Uterus (tissue), 4 donors: ENCODE measurements at places on chromosomes 6 and 20.
A peak's percentile ranks its signal among the peaks of the same experiment; 100 is the strongest.

DNA sequence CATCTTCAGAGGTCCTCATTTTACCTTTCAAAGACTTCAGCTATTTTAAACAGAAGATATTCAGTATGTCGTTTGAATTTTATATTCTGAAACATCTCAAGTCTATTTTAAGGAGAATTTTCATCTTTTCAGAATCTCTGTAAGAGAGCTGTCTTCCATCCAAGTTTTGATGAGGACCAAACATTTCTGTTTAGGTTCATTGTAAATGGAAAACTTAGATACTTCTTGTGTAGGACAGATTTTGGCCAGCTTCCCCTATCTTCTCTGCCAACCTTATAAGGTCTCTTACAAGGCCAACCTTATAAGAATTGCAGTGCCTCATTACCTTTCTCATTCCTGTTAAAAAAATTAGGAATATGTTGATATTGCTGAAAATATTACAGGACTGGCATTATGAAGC is 88.1 kb downstream of the AKAP7 start:
- no peak for DNase-seq

- DNase-seq, result no peak
Observed at GRCh38 chr6:105805501-105806023, 280.6 kb upstream of the PRDM1 start.

DNA sequence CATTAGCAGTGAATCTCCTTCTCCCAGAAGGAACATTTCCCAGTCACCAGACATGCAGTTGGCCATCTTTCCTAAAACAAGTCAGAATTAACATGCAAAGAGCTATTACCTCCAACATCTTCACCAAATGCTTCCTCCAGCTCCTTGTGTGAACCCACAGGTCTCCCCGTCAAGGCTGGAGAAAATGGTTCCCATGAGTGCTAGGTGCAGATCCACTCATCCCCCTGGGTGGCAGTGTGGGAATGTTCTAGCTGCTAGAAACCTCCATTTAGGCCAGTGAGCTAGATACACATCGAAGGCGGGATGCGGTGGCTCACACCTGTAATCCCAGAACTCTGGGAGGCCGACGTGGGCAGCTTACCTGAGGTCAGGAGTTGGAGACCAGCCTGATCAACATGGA is 603.9 kb upstream of the SLC35B3 start:
- no peak for DNase-seq

DNA sequence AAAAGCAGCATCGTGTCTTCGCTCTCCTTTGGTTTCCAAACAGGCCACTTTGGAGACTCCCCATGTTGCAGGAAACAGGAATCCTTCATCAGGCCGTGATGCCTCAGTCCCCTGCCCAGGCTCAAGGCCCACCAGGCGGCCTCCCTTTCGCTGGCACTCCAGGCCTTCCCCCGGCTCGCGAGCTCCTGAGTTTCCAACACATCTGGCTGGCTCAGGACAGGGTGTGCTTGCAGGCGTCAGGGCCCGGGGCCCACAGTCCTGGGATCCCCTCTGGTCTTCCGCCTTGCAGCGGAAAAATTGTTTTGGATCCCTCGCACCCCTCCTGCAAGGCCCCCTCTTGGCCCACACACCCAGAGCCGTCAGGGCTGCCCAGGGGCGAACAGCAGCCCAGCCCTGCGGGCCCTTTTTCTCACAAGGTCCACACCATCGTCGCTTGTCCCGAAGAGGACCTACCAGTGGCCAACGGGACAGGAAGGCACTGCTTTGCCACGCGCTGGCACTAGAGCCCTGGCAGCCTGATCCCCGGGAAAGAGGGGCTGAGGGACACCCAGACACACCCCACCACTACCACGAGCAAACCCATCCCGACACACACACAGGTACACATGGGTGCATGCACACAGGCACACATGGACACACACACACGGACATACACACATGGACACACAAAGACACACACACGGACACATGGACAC is 1930.9 kb upstream of the DEFB115 start:
- no peak for DNase-seq

- DNase-seq, result no peak
Observed at GRCh38 chr6:77466055-77466450, 2.8 kb upstream of the HTR1B start.

DNA sequence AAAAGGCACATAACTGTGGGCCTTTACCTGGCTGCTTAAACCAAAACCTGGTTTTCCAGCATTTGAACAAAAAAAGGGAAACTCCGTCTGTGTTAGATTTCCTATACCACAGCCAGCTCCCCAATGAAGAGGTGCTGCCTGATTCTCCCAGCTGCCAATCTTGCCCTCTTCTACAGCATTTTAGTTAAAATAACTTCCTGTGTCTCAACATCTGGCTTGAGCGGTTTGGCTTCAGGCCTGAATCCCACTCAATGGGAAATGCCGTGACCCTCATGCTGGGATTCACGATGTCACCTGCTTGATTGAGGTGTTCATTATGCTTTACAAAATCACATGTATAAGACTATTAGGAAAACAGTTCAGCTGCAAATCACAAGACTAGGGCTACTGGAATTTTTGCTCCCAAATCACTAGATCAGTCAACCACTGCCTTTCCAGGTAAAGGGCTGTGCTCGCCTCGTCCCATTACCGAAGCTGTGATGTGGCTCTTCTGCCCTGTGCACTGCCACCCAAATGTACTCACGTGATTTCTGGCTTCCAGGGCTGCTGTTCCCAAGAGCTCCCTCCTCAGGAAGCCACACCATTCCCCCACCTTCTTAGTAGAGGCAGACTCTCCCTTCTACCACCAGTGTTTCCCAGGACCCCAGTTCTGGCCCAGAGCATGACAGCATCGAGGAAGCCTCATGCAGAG is 94.6 kb downstream of the PSMG4 start:
- no peak for DNase-seq

- no peak for DNase-seq
Observed at GRCh38 chr6:151403919-151404308, 12.6 kb upstream of the ZBTB2 start.

DNA sequence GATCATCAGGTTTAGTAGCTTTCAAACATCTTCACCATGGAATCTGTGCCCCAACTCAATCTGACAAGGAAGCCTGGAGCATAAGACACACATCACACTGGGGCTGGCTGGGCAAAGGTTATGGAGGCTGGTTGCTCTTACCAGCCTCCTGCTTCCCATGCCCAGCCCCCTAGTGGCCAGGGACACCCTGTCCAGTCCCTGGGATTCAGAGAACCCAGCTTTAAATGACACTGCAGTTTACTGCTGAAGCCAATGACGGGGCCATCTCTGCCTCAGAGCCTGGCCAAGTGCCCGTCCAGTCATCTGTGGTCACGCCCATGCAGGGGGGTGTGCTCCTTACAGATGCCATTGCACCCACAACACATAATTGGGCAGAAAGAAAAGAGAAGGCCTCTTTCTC is 272.9 kb downstream of the SMOC2 start:
- no peak for DNase-seq

- DNase-seq, result no peak
Observed at GRCh38 chr6:166253778-166254204, 54.4 kb downstream of the PRR18 start.

DNA sequence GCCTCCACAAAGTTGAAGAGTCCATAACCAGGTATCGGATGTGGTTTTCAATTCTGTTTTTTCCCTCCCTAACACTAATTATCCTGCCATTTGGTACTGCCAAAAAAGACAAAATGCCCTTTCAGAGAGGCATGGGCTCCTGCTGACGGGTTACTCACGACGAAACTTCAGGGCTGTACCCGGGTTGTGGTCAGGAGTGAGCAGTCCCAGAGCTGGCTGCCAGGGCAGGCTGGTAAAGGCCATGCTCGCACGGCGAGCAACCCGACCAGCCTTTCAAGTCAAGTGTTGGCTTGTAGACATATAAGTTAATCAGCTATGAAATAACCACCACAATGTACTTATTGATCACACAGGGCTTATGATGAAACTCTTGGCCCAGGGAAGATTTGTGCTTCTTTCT is 152.5 kb downstream of the FOXC1 start:
- no peak for DNase-seq

GRCh38 chr6:170102582-170103481 is 188.0 kb downstream of the DLL1 start:
- peak; percentile 8 for DNase-seq

- no peak for DNase-seq
Observed at GRCh38 chr6:25341923-25342619, 62.9 kb downstream of the CARMIL1 start.

GRCh38 chr20:53284696-53285095 is 308.9 kb downstream of the ZNF217 start:
- no peak for DNase-seq

DNA sequence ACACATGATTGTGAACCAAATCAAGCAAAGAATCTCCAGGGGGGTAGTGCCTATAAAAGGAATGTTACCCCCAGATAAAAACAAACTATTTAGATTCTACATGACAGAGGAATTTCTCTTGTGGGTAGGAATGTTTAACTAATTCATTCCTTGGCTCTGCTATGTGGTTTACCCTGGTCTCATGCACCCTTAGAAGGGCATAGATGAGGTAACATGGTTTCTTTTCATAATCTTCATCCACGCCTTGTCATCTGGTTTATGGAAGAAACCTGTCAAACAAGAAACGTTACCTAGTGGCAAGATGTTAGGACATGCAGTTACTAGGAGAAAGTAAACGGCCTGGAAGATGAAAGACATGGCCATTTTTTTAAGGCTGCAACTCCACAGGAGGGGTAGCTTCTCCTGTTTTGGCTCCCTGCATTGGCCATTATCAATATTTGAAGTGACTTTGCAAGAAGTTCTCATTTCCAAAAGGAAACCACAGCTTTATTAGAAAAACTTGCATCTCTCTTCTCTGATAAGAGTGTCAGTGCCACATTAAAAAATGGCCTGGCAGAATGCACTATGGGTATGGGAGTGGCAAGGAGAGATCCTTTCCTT is 45.5 kb downstream of the STX11 start:
- no peak for DNase-seq

- DNase-seq, result no peak
Observed at GRCh38 chr6:168150551-168151320, 71.7 kb upstream of the FRMD1 start.

GRCh38 chr20:58256842-58257241 is 28.4 kb upstream of the ANKRD60 start:
- no peak for DNase-seq

GRCh38 chr6:66948106-66948505 is 1241.1 kb upstream of the EYS start:
- DNase-seq, result no peak

DNA sequence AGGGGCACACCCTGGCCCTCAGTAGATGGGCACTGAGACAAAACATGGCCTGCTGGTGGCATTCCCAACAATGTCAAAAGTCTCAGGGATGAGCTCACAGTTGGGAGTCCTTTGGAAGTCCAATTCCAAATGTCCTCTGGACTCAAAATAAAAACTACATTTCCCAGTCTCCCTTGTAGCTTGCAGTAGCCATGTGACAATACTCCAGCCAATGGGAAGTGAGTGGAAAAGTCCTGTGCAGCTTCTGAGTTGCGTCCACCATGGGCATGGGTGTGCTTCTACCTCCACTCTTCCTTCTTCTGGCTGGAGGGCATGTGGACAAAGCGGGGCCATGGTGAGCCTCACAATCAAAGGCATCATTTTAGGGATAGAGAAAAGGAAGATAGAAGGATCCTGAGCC is 5.8 kb upstream of the ADAM33 start:
- peak; percentile 59 for DNase-seq

- no peak for DNase-seq
Observed at GRCh38 chr20:33796907-33797544, 14.1 kb upstream of the CHMP4B start.

DNA sequence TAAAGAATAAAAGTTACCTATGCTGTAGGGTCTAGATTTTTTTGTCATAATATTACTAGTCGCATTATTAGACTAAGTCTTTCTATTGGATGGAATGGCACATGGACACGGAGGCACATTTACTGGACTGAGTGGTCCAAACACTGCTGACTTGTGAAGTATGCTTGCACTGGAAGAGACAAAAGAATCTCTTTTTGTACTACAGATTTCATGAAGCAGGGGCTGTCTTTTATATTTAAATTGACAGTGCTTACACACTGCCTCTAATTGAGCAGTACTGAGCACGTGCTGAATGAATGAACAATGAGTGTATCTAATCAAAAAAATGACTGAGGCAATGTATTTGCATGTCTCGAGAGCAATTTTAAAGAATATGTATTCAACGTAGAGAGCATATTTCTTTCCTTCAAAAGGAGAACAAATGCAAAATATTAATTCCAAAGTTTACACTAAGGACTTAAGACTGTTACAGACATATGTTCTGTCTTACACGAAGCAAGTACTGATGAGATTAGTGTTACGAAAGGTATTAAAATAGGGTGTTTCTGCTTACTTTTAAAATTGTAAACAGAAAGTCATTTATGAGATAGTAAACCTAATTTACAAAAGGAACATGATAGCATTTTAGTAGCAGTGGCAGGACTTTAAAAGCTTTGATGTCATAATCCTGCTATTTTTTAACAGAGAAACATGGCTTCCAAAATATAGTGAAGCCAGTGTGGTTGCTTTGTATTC is 8.3 kb downstream of the ELOVL2 start:
- DNase-seq, result no peak

GRCh38 chr6:149271348-149272340 is 45.9 kb upstream of the TAB2 start:
- DNase-seq, result no peak

DNA sequence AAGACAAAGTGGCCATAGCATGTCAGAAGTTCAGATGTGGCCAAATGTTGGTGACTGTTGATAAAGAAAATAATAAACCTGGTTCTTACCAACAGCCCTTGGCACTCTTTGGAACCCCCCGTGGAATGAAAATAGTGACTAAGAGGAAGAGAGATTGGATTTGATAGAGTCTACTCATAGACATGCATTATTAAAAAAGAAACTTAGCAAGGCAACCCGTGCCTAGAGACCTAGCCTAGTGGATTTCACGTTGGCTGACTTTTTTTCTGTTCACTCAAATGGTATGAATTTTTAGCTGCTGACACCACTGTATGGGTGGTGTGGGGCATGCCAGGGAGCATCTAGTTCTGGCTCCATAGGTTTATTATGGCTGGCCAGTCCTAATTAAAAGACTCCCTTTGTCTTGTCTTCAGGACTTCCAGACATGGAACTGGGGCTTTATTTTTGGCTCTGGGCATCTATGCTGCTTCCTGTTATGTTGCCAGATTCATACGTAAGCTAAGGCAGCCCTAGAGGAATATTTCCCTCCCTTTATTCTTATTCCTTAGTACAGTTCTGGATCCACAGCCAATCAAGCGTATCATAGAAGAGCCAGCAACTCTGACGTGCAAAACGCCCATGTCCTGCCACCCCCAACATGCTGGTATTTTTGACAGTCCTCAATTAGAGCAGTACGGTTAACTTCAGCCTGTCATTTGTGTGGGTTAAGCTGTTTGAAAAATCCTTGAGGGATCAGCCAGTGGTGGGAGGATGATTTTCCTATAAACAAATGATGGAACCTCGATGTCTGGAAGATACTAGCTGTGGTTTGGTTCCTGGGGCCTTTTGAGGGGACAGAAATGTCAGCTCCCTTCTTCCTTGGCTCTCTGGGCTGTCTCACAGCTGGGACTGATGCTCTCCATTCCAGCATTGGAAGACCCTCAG is 127.5 kb downstream of the ISM1 start:
- no peak for DNase-seq
